NCI-H1105 treated with DMSO at 0.1 percent for 48 hours (cell line): ENCODE measurements at places on chromosomes 5 and 9.

DNA sequence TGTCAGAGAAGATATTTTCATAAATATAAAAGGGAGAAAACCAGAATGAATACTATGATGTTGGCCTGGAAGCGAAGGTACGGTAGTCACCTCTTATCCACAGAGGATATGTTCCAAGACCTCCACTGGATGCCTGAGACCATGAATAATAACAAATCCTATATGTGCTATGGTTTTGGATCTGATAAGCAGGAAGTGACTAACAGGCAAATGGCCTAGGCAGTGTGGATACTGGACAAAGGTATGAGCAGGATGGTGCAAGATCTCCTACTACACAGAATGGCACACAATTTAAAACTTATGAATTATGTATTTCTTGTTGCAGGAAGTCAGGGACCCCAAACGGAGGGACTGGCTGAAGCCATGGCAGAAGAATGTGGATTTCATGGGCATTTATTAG is 48.2 kb downstream of the ADAMTS12 start:
- DNase-seq = no peak

- DNase-seq = no peak
Measured at GRCh38 chr9:69299315-69299714, 25.7 kb upstream of the ENTREP1 start.

GRCh38 chr9:136059851-136060670 is 35.0 kb downstream of the NACC2 start:
- DNase-seq = no peak

GRCh38 chr5:65156933-65157332 is 324.8 kb downstream of the ADAMTS6 start:
- DNase-seq = no peak

DNA sequence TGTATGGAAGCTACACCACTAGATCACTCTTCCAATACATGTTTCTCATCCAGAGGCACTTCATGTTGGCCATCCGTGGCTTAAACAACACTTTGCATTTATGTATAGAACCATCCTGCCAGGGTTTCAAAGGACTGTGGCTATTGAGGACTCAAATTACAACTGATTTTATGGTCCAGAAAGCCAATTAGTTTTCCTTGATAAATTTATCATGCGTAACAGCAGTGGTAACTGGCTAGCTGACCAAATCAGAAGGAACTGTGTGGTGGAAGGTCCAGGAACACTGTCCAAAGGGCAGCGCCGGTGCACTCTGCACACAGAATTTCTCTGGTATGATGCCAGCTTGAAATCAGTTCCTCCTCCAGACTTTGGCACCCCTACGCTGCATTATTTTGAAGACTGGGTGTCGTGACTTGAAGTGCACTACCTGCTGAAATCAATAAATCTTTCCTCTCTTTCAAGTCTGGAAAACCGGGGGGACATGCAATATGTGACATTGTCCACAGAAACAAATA is 69.3 kb upstream of the TMEM252 start:
- no peak for DNase-seq

GRCh38 chr9:69646810-69647209 is 25.4 kb downstream of the APBA1 start:
- DNase-seq = no peak

DNA sequence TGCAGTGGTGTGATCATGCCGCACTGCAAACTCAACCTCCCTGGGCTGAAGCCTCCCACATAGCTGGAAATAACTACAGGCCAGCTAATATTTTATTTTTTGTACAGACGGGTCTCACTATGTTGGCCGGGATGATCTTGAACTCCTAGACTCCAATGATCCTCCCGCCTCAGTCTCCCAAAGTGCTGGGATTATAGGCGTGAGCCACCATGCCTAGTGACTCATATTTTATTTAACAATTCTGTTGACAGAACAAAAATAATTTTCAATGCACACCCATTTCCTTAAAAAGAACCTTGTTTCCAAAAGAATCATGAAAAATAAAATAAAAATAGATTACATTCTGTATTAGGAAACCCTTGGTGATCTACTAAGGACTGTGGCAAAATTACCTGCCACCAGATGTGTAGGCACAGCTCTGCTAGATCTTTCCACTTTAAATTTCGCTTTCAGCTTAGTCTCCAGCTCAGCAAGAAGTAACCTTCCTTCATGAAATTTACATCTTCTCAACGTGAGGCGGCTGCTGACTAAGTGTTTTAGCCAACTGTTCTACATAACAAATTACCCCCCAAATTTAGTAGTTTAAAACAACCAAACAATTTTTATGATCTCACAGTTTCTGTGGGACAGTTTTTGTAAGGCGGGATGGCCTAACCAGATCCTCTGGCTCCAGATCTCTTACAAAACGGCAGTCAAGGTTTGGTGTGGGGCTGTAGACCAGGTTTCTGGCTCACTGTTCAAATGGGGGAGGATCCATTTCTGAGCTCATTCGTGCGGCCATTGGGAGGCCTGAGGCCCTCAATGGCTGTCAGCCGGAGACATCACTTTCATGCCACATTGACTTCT is 32.6 kb upstream of the GOLPH3 start:
- no peak for DNase-seq
